Activated CD4-positive, alpha-beta T cell treated with anti-CD3 and anti-CD28 coated beads, Interleukin-2, amount 50 U/mL, for 4 hours (primary cell): ENCODE measurements at places on chromosomes 3 and 15.

DNA sequence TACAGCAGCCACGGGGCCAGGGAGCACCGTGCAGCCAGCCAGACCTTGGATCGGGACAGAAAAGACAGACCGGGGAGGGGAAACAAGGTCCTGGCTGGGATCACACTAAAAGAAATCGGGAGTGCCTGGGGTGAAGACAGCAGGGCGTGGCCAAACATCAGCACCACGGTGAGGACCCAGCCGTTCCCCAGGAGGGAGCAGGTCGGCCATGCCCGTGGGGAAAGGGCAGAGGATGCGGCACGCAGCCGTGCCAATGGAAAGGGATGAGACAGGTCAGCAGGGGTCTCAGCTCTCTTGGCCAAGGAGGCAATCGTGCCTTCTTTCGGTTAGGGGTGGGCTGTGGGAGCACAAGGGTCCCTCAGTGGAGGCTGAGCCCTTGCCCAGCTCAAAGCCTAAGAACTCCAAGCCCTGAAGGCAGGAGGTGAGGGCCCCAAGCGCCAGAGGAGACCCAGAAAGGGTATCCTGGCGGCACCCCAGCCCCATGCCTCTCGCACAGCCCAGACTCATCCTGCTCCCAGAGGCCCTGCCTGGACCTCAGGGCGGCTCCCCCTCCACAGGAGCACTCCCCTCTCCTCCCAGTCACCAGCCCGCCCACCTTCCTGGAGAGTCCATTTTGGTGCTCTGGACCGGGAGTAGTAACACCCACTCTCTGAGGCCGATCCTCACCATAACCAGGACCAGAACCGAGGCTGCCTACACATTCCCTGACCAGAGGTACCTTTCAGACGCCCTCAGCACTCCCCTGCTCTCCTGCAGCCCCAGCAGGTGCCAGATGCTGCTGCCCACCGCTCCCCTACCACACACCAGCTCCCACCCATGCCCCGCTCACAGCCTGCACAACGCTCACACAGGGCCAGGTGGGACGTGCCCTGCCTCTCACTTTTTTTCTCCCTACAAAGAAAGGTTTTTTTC, 23.2 kb upstream of the OCA2 start:
- DNase-seq: no peak

DNA sequence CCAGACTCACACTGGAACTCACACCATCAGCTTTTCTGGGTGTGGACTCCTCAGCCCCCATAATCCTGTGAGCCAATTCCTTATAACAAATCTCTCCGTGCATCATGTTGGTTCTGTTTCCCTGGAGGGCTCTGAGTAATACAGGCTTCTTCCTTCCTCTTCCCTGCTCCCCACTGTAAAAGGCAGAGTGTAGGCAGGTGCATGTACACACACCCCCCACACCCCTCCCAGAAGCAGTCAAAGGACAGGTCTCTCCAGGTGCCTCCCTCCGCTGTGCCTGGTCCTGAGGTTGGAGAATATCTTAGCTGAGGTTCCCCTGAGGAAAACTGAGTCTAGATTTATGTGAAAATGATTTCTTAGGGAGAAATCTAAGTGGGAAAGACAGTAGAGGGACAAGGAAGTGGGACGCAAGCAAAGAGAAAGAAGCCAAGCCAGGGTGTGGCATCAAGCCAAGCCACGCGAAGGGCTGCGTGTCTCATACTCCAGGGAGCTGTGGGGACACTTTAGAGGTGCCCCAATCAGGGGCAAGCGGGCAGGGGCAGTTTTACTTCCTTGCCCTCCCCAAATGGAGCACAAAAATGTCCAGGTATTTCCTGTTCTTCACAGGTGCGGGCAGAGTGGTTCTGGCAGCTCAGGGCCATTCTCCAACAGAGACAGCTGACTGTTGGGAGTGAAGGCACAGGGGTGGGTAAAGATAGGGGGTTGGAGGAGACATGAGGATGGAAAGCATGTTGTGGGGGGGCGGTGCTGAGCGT, 86.6 kb downstream of the HMG20A start:
- no peak for DNase-seq

DNA sequence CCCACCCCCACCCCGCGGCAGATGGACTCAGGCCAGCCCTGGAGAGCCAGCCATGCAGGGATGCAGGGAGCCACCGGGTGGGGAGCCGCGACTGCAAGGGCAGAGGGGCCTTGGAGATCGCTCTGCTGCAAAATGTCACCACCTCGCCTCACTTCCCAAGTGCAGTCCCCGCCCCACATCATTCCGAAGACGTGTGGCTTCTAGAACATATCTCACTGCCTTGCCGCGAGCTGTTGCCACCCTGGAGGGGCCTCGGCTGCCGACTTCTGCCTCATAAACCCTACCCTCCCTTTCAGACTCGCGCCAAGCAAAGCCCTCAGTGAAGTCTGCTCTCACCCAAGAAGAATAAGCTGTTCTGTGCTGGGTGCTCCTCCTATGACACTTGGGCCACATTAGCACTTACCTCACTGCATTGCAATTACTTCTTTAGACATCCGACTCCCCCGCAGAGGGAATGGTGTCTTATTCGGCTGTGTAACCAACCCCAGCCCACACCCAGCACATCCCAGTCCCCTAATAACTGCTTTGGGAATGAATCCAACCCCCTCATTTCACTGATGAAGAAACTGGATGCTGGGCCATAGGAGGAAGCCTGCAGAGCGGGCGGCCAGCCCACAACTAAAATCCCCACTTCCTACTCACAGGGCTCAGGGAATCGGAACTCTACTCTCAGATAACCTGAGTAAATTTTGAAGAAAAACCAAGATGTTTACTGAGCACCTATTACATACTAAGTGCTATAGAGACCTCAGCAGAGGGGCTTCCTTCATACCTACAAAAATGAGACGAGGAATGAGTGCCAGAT, 8.6 kb downstream of the TLE3 start:
- no peak for DNase-seq

DNA sequence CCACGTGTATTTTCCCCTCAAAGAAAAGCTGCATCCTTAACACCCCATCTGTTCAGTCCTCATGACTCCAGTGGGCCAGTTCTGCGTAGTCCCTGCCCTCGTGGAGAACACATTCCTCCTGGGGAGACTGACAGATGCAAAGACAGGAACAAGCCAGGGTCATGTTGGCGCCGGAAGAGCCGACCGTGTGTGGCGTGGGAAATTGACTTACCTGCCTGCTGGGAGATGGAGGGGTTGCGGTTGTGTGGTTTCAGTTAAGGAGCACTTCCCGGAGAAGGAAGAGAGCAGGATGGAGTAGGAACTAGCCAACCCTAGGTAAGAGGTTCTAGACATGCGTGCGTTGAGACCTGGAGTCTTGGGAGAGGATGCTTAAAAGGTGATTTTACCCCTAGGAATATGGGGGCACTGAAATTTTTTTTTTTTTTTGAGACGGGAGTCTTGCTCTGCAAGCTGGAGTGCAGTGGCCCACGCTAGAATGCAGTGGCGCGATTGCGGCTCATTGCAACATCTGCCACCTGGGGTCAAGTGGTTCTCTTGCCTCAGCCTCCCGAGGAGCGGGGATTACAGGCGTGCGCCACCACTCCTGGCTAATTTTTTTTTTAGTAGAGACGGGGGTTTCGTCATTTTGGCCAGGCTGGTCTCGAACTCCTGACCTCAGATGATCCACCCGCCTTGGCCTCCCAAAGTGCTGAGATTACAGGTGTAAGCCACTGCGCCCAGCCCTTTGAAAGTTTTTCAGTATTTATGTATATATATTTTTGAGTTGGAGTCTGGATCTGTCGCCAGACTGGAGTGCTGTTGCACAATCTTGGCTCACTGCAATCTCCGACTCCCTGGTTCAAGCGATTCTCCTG, 1.4 kb downstream of the VHL start:
- DNase-seq: no peak

DNA sequence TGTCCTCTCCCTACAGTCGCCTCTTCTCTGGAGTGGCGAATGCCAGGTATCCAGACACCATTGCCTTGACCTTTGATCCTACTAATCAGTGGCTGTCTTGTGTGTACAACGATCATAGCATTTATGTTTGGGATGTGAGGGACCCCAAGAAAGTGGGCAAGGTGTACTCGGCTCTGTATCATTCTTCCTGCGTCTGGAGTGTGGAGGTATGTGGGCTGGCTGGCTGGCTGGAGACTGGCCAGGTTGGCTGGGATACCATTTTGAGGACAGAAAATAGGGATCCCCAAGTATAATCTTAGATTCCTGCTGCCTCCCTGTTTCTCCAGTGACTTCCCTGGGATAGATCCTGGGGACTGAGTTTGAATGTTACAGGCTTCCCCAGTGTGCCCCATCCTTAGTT, 13.4 kb upstream of the JMJD7 start:
- no peak for DNase-seq

DNA sequence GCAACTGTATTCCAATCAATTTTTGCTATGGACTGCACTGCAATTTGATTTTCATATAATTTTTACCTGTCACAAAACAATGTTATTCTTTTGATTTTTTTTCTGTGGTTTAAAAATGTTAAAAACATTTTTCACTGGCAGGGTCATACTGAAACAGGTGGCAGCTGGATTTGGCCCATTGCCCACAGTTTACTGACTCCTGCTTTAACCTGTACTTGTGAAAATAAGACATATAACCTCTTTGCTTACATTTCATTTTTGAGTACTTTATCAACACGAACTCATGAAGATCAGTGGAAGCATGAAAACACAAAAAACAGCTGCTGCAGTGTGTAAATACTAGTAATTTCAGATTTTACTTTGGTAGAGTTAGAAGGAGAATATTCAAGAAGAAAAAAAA, 313.1 kb downstream of the WDR72 start:
- no peak for DNase-seq

DNA sequence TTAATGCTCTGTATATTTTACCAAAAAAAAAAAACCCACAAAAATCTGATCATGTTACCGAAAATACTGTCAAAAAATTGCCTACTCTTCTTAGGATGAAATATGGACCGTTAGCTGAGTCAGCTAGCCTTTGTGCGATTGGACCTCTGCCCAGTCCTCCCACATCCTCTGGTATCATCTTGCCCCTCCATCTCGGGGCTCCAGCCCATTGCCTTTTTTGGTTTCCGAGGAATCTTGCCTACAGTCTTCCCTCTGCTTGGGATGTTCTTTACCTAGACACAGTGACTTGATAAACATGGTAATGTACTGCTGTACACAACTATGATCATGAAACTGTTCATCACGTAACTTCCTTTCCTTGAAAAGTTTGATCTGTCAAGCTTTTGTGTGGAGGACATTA, 371.4 kb downstream of the SV2B start:
- no peak for DNase-seq

GRCh38 chr3:33064929-33065328, 32.0 kb downstream of the GLB1 start:
- DNase-seq: peak; percentile 50

DNA sequence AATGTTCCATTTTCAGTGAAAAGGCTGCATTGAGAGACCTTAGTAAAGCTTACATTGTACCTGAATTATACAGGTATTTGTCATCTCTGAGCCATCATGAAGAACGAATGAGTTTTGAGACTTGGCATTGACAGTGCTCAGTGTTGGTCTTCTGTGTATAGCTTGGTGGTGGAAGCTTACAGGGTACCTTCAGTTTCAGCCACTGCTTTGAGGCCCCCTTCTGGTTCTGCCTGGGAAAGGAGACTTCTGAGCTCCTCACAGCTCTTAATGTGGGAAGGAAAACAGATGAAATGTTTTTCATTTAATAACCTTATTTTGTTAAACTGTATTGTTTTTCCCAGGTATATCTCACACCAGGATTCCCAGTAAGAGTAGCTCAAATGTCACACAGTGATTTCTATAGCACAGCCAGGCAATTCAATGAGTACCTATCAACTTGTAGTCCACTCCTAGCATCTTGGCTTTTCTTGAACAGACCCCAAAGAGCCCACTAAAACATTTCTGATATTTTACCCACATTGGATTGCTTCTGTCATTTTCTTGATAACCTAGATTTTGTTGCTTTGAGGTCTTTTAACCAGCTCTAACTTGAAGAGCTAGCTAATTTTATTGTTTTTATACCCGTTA, 5.6 kb downstream of the SERPINI1 start:
- peak; percentile 21 for DNase-seq

DNA sequence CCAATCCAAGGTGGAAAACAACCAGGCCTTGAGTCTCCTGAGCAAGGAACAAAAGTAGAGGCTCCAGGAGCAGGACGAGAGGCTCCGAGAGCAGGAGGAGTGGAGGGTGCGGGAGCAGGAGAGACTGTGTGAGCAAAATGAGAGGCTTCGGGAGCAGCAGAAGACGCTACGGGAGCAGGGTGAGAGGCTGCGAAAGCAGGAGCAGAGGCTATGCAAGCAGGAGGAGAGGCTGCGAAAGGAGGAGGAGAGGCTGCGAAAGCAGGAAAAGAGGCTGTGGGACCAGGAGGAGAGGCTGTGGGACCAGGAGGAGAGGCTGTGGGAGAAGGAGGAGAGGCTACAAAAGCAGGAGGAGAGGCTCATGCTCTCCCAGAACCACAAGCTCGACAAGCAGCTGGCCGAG, 60.3 kb upstream of the UBE2Q2 start:
- DNase-seq: no peak

- no peak for DNase-seq
Measured at GRCh38 chr3:30140356-30141075, 465.9 kb upstream of the TGFBR2 start.

DNA sequence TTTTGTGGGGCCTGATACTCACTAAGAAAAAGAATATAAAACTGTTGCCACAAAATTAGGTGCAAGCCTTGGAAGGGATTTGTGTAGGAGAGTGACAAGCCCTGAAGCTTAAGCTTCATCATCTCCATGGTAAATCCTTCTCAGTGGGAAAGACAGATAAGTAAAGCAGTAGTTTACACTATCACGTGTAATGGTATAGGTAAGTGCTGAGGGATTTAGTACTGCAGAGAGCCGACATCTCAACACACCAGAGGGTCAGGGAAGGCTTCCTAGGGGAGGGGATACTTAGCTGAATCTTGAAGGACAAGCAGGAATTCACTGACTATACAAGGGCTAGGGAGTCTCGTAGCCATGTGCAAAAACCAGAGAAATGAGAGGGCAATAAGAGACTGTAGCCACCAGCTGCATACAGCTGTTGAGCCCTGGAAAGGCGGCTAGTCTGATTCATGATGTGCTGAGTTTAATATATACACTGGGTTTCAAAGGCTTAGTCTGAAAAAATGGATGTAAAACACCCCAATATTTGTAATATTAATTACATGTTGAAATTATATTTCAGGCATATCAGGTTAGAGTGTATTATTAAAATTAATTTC, 11.1 kb downstream of the SLC24A1 start:
- no peak for DNase-seq
